ENCODE measurements at places on chromosomes 7 and 10.

DNA sequence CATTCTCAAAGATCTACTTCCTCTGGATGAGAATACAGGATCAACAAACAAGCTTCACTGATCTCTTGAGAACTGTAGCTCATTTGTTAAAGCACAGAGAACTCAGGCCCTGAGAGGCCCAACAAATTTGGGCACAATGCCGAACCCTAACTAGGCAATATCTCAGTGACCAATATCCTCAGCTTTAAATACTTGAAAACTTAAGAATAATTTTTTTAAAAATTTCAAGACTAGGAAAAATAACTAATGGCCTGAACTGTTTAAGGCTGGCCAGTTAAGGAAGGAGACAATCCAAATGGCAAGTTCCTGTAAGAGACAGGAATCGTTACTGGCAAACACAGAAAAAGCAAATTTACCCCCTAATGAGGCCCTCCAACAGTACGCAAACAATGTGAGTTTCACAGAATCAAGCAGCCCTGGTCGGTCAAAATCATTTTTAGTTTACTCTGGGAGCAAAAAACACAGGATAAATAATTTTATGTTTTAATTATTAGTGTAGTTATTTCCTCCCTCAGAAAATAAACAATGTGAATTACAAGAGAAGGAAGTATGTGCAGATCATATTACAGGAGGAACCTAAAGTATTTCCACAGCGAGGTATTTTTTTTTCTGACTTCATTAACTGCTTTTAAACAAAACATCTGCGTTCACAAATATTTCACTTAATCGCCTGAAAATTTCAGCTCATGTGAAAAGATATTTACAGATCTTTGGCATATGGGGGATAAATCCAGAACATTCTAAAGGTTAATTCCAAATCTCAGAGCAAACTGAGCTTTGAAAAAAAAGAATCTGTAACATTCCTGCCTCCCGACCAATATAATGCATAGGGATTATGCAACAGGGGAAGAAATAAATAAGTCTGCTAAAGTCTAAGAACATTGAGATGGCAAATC is 39.5 kb downstream of the NT5C2 start:
- DNase-seq = peak; percentile 40

- no peak for DNase-seq
Measured at GRCh38 chr7:4783762-4784351, 8.4 kb downstream of the AP5Z1 start.

- DNase-seq = no peak
Measured at GRCh38 chr7:92953657-92954056, 117.3 kb upstream of the CDK6 start.

GRCh38 chr7:120554960-120555571 is 282.1 kb downstream of the KCND2 start:
- peak; percentile 20 for DNase-seq

GRCh38 chr10:75876710-75877109 is 445.3 kb downstream of the LRMDA start:
- no peak for DNase-seq

DNA sequence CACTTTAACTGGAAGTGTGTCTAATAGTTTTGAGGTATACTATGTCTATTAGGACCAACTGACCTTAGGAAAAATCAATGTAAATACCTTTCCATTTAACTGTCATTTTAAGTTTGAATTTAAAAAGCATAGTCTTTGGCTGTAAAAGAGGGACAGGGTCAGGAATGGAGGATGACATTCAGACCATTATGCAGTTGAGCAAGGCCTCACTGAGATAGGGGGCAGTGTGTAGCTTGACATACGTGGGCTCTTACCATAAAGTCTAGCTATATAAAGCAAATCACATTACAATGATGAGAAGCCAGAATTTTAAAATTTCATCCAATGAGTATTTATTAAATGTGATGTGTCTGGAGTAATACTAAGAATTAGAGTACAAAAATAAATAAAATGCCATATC is 17.9 kb downstream of the PALS2 start:
- DNase-seq = no peak

- no peak for DNase-seq
Measured at GRCh38 chr10:129978980-129979379, 14.9 kb upstream of the EBF3 start.

DNA sequence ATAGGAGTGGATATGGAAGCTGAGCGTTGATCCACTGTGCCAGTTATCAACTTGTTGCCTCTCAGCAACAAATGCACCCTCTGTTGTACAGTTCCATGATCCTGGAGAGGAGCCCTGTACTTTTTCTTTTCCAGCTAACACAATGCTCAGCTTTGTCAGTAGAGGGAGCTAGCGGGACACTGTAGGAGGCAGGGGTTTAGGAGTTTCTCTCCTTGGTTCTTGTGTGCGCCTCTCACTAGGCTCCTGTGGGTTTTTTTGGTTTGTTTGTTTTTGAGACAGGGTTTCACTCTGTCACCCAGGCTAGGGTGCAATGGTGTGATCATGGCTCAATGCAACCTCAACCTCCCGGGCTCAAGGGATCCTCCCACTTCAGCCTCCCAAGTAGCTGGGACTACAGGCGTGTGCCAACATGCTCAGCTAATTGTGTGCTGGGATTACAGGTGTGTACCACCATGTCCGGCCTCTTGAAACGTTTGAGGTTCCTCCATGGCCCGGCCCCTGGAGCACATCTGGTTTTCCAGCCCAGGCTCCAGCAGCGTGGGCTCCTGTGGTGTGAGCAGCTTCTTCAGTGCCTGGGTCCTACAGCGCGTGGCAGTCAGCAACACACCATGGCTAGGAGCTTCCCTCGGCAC is 12.0 kb upstream of the MARVELD1 start:
- DNase-seq = peak; percentile 62

- no peak for DNase-seq
Measured at GRCh38 chr7:24200407-24200966, 83.5 kb upstream of the NPY start.

DNA sequence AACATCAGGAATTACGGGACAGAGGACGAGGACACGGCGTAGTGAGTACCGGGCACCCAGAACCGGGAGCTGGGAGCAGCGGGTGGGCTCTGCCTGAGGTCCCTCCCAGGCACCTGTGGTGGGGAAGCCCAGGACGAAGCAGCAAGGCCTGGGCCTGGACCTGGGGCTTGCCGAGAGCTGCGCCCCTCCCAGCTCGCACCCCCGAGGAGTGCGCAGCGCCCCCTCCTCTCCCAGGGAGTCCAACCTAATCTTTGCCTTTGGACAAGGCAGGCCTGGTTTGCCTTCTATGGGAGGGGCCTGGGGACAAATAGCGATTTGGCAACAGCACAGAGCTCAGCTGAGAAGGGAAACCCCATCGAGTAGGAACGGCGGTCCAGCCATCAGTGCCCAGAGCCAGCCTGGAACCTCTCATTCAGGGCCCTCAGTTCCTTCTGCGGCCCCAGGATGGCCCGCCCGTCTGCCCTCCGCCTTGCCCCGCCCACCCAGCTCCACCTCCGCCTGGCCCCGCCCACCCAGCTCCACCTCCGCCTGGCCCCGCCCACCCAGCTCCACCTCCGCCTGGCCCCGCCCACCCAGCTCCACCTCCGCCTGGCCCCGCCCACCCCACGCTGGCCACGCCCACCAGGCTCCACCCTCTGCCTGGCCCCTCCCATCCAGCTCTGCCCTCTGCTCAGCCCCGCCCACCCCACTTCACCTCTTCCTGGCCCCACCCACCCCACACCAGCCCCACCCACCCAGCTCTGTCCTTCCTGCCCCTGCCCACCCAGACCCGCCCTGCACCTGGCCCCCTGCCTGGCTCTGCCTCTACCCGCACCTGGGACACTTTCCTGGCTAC is 32.5 kb upstream of the KNDC1 start:
- no peak for DNase-seq

- DNase-seq = peak; percentile 58
Measured at GRCh38 chr10:51074238-51075028, at the start of gene PRKG1. PRKG1 (plus strand) TSS chr10:51074487.

DNA sequence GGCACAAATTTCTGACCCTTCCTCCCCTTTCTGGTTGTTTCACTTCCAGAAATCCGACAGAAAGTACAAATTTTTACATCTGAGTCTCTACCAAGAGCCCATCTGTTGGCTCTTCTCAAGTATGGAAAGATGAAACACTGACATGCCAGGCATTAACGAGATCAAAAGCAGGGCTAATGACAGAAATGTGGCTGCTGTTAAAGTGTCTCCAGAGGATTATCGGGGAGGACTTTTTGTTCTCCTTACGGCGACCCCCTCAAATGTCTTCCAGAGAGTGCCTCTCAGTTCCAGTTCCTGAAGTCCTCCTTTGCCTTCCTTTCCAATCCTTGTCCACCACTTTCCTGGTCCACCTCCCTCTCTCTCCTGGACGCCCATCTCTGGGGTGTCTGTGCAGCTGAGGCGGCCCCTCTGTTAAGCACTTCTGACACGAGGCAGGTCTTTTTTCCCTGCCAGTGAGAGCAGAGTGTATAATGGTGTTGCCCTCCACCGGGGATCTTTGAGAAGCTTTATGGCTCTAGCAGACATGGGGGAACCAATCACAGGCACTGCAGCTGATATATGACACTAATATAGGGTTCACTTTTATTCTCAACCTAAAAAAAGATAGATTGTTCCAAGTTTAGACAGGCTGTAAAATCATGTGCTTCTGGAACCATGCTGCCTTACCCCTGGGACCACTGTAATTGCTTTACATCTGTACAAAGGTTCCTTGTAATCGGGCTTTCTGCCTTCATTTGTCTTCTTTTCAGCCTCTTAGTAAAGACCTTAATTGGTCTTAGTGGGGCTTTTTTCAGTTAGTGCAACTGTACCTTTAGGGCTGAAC is 757.1 kb downstream of the AUTS2 start:
- no peak for DNase-seq

GRCh38 chr10:3671386-3671955 is 113.5 kb downstream of the KLF6 start:
- DNase-seq = no peak

- peak; percentile 35 for DNase-seq
Measured at GRCh38 chr7:130421684-130422083, 19.1 kb downstream of the CEP41 start.

DNA sequence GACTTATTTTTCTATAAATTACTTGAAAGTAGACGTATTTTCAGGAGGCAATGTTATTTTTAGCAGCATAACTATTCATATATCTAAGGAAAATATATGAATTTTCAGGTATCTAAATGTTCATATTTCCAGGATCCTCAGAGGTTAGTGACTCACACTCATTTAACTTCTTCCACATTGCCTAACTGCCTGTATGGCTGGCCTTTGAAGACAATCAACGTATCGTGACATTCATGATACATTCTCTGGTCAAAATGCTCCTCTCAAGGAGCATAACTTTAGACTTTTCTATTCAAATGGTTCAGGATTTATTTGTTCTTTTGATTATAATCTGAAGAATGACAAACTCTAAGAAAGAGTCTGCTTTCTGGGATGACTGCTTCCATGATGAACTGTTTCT is 89.3 kb downstream of the SEMA3C start:
- no peak for DNase-seq

DNA sequence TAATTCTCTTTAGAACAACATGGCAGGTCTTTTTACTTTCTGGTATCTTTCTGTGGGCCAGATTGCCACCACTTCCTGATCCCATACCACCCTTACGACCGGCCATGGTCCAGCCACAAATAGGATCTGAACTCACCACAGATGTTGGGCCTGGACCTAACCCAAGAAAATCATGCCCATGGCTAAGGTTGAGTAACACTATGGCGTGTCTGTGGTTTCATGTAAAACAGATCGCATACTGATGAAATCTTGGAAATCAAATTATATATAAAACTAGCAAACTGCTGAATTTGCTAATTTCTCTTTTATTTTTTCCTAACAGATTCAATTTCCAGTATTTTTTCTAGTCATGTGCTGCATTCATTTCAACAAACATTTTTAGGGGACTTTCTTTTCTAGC is 77.2 kb downstream of the CH25H start:
- no peak for DNase-seq

- no peak for DNase-seq
Measured at GRCh38 chr10:79176052-79176501, 107.3 kb downstream of the ZMIZ1 start.

DNA sequence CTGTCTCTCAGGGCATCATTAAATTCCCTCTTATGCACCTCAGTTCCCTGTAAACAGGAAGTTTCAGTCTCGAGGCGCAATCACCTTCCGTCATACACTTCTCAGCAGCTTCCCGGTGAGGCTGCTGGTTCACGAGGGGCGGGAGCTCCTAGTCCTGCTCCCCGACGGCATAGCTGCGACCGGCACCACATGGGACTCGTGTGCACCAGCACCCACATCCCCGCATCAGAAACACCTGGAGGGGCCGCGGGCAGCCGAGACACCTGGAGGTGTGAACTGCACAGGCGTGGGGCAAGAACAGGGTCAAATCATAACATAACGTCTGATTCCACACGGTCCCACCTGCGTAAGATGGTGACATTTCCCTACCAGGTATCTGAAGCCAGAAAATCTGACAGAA is 52.7 kb downstream of the DIP2C start:
- no peak for DNase-seq

DNA sequence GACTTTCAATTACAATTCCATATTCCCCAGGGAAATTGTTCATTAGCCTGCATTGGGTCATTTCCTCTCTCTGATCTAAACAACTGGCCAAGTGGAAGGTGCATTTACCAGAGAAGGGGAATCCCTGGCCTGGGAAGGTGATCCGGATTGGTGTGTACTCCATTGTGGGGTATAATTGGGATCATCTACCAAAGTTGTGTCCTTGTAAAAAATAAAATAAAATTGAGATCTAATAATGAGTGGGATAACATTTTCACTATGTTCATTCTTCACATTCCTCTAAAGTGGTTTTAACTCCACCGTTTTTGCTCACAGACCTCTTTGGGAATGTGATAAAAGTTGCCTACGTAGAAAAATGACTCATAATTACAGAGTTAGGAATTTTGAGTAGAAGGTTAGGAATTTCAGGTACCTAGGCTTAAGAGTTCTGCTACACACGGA is 22.8 kb downstream of the ARL5B start:
- no peak for DNase-seq

- no peak for DNase-seq
Measured at GRCh38 chr10:16787361-16787791, 29.8 kb downstream of the RSU1 start.

DNA sequence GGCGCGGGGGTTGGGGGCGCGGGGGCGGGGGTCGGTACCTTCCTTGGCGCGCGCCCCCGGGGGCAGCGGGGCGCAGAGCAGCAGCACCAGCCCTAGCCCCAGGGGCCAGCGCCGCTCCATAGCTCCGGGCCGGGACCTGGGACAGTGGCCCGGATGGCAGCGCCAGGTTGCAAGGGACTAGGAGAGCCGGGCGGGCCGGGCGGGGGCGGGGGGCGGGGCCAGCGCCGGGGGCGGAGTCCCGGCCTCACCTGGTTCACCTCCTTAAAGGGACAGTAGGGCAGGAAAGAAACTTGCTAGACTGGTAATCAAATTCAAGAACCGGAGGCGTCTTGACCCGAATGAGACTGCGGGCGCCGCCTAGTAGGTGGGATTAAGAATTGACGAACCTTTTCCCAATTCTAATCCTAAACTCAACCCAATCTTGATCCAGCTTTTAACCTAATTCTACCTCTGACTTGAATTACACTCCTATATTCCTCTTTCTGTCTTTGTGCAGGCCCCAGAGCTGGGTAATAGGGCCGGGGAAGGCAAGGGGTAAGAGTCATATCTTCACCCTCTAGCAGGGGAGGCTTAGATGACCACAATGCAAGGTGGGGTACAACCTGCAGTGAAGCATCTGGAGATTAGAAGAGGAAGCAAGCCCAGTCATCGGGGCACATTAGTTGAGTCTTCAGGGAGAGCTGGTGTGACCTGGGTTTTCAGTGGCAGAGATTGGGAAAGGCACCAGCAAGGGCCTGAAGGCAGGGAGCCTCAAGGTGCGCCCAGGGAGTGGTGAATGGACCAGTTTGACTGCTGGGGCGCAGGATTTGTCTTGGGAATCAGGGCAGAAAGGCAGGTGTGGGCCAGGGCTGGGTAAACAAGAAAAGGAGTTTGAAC is at the start of gene EPHA1:
TSS of gene EPHA1 (minus strand) at position 171 of the 876 bp plus-strand sequence. CDS start at position 120, 51 bp downstream.
- no peak for DNase-seq

All from hippocampal formation (tissue), 2 donors.